Fibroblast of skin of abdomen (primary cell): ENCODE measurements at places on chromosomes 16 and 17.

DNA sequence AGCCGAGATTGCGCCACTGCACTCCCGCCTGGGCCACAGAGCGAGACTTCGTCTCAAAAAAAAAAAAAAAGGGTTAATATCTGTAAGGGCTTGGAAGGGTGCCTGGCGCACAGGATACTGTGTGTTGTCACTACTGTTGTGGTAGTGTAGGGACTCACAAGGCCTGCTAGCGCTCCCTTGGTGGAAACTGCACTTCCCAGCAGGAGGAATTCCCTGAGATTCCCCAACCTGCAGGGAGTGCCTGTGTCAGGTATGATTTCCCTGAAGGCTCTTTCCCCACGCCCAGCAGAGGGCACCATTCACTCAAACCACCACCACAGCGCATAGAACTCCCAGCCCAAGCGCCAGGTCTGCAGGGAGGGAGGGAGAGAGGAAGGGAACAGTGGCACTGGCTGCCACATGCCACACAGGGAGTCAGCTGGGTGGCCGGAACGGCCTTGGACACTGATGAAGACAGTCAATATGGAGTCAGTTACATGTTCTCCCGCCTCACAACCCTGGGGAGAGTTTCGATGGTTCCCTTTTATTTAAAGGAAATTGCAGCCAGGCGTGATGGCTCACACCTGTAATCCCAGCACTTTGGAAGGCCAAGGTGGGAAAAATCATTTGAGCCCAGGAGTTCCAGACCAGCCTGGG lies 32.7 kb upstream of the CDH1 start:
- DNase-seq: peak; percentile 63

- DNase-seq: peak; percentile 69
These were observed 93.8 kb downstream of the GRIN2A start for GRCh38 chr16:10088380-10088793.

- no peak for DNase-seq
These were observed 58.8 kb downstream of the SLFN11 start for GRCh38 chr17:35314415-35315216.

- DNase-seq: no peak
These were observed 693 bp downstream of the CLDN7 start for GRCh38 chr17:7261379-7262191.

- DNase-seq: no peak
These were observed 8.9 kb downstream of the OR4D1 start for GRCh38 chr17:58156839-58157803.

- DNase-seq: no peak
These were observed 299.8 kb upstream of the PSMD7 start for GRCh38 chr16:73996624-73997339.

DNA sequence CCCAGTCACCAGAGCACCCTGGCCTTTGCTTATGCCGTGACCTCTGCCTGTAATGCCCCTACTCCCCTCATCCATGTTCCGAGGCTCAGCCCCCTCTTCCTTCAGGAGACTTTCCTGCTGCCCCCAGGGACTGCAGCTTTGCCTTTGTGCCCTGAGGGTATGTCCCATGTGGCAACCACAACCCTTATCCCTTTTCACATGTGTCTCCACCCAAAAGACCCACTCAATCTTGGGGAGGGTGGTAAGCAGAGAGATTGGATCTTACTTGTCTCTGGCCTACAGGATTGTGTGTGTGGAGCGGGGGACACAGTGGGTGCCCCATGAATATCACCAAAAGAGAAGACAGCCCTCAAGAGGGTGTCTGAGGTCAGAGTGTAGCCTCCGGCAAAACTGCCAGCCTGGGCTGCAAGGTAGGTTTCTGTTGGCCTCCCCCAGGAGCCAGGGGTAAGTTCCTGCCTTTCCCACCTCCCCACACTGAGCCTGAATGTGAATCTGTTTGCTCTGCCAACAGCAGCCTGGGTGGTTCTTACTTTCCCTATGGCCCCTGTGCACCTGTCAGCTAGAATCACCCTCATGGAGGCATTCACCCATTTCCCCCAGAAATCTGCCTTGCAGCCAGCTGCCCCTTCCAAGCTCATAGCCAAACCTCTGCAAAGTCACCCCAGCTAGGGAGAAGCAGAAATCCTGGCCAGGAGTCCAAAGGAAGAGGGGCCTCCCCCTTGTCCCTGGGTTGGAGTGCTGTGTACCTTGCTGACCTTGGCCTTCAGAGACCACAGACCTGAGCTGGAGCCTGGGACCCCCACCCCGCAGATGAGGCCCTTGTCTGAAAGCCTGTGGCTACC lies 11.5 kb upstream of the C17orf113 start:
- no peak for DNase-seq
